ENCODE measurements at places on chromosomes 1 and 21.
A peak's percentile ranks its signal among the peaks of the same experiment; 100 is the strongest.

GRCh38 chr21:15617964-15618363, 111.8 kb upstream of the USP25 start:
- no peak for DNase-seq
- H3K4me3 ChIP-seq = no peak overlapping the region
- H3K4me1 ChIP-seq = no peaks in the 10 kb centered on the region
- no peaks in the 10 kb centered on the region for H3K36me3 ChIP-seq

DNA sequence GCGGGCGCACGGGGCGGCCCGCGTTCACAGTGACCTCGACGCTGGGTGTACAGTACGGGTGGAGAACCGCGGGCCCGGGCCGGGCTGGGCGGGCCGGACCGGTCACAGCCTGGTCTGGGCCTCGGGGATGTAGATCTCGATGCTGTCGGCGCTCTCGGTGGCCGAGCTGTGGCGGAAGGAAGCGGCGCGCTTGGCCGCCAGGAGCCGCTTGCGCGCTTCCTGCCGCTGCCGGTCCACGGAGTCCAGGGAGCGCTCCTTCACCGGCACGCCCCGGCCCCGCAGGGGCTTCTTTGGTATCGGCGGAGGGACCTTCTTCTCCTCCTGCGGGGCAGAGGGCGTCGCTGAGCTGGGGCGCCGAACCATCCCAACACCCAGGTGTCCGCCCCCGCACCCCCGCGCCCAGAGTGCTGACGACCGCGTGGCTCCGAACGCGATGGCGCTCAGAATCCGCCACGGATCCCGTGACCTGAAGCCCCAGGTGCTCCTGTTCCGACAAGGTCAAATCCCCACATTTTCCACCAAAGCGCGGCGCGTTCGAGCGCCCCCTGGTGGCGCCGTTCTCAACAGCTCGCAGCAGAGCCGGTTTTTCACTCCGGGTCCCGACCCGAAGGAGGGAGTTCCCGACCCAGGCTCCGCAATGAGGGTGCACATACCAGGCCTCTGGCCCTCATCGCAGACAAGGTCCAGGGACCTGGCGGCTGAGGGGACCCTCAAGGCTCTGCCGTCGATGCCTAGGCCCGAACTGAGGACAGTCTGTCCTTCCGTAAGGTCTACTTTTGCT, 6.6 kb upstream of the SMIM12 start:
- peak overlapping the region; percentile 97 for H3K27ac ChIP-seq
- H3K4me3 ChIP-seq = peak overlapping the region; percentile 93
- H3K27me3 ChIP-seq = no peaks in the 10 kb centered on the region
- H3K4me1 ChIP-seq = peaks cover 53% of the 10 kb centered on the region

DNA sequence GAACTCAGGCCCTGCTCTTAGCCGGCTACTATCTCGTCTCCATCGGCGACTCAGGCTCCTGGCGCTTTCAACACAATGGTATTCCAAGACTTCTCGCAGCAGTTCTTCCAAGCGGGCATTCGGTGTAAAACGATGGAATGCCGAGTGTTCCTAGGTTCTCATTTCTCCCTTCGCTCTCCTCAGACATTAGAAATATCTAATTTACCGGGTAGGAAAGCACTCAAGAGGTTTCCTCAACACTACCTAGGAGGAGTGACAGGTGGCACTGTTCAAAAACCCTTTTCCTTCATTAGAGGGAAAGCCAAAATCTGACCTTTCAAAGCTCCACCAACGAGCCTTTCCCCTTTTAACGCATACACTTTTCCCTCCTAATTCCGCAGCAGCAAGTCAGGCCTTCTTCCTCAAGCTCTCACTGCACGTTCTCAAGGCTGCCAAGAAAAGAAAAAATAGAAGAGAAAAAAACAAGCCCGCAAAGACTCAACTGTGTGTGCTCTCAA, 601 bp downstream of the UBE2G2 start:
- H3K27ac ChIP-seq = peak overlapping the region; percentile 88
- H3K4me1 ChIP-seq = peaks cover 32% of the 10 kb centered on the region
- H3K4me3 ChIP-seq = peak overlapping the region; percentile 94
- no peaks in the 10 kb centered on the region for H3K27me3 ChIP-seq

- peaks cover 10% of the 10 kb centered on the region for H3K4me1 ChIP-seq
- no peak overlapping the region for H3K27ac ChIP-seq
- H3K36me3 ChIP-seq = no peaks in the 10 kb centered on the region
- DNase-seq = no peak
- peaks cover 23% of the 10 kb centered on the region for H3K27me3 ChIP-seq
These were observed 14.3 kb upstream of the CD34 start for GRCh38 chr1:207925210-207925609.

- H3K4me1 ChIP-seq = peaks cover 66% of the 10 kb centered on the region
- peak overlapping the region; percentile 97 for H3K4me3 ChIP-seq
- peaks cover 9% of the 10 kb centered on the region for H3K27me3 ChIP-seq
- H3K36me3 ChIP-seq = peaks cover 37% of the 10 kb centered on the region
These were observed 492 bp downstream of the HLX start for GRCh38 chr1:220879509-220880361.

DNA sequence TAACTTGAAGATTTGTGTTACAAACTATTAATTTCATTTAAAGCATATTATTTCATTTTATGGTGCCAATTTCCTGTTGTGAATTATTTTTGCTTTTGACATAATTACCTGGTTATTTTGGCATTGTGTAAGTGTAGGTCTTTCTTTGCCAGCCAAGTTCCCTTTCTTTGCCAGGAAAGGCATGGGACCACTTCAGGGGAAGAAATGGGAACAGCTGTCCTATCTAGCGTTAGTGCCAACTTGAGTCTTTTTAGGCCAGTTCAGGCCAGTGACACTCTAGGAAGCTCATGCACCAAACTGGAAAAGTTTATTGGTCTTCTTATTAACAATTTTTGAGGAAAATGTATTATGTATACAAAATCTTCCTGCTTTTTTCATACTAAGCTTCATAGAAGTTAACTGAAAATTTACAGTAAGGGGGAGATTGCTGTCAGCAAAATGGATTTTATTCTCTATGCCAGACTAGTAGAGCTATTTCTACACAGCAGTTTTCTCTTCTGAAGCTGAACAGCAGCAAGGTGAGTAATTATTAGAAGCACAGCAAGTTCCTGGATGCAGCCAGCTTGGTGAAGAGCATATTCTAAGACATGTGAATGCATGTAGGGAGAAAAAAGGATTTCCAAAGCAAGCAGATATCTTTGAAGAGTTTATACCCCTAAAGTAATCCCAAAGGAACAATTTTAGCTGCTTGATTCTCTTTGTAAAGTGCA, 914.6 kb upstream of the ADGRL4 start:
- no peaks in the 10 kb centered on the region for H3K4me1 ChIP-seq
- no peak overlapping the region for H3K4me3 ChIP-seq
- no peaks in the 10 kb centered on the region for H3K36me3 ChIP-seq
